ENCODE measurements at places on chromosomes 3 and 15. TPM values are rescaled to one million over a fixed set of nuclear protein-coding genes. Genes with fewer than 3 reads are reported as not detected.

The LRIG1 gene
- total RNA-seq = 21.4 TPM

The LRTM1 gene
- total RNA-seq = not detected

The CACNA2D3 gene
- total RNA-seq = 2.0 TPM

The SEMA3F gene
- total RNA-seq = 0.42 TPM

The FANCD2 gene
- 15.7 TPM for total RNA-seq

The LRRC31 gene
- total RNA-seq = not detected

The FYTTD1 gene
- total RNA-seq = 60.2 TPM

The ACKR2 gene
- 0.10 TPM for total RNA-seq

The ATG7 gene
- 92.4 TPM for total RNA-seq

The ITIH1 gene
- total RNA-seq = 0.52 TPM

The ZCWPW2 gene
- total RNA-seq = not detected

The SLCO2A1 gene
- not detected for total RNA-seq

The C3orf62 gene
- 5.0 TPM for total RNA-seq

The SELENOS gene
- 22.8 TPM for total RNA-seq

The HYAL3 gene
- total RNA-seq = 2.0 TPM

The SLC12A1 gene
- not detected for total RNA-seq

Data from mononuclear cell (primary cell).